ENCODE measurements at places on chromosomes 1 and 21. TPM values are rescaled to one million over a fixed set of nuclear protein-coding genes. Genes with fewer than 3 reads are reported as not detected.

DNA sequence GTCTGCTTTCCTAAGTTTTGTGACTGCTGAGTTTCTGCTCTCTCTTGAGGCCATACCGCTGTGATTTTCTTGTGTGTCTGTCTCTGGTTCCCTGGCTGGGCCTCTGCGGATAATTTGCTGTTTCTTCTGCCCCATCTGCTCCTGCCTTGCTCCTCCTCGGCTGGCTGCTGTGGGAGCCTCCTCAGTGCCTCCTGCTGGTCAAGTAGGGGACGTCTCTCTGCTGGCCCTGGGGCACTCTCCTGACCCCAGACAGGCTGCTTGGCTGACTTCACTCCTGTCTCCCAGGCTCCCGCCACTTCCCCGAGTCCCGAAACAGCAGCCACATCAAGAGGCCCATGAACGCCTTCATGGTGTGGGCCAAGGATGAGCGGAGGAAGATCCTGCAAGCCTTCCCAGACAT is 28.5 kb downstream of the ETNK2 start:
- no peak for DNase-seq

DNA sequence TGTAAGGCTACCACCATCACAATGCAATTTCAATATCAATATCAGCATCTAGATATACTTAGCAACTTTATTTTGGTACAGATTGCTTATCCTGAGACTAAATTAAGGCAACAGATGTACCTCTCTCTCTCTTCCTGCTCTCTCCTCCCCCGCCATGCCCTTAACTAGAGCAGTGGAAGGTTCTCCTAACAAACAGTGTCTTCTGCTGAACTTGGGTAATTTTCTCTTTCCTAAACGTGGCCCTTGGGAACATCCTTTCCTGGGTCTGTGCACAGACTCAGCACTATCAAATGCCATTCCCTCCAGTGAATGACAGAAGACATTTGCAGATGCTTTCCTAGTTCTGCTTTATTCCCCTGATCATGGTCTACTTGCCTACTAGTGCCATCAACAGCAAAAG is 85.6 kb upstream of the TTC39A start:
- no peak for DNase-seq

DNA sequence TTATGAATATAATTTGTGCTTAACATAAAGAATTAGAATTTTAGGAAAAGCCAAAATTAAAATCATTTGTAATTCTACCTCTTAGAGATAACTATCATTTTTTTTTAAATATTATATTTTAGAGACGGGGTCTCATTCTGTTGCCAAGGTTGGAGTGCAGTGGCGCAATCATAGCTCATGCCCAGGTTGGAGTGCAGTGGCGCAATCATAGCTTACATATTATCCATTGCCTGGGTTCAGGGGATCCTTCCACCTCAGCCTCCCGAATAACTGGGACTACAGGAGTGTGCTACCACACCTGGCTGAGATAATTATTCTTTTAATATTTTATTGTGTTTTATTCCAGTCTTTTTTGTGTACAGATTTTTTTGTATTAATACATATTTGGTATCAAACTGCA is 8.3 kb downstream of the RASAL2 start:
- no peak for DNase-seq

The CCDC185 gene
- not detected for polyA plus RNA-seq

The CFAP74 gene
- not detected for polyA plus RNA-seq

The OR13G1 gene
- polyA plus RNA-seq = not detected

Measured in A549 (cell line).